Effector memory CD8-positive, alpha-beta T cell (primary cell): ENCODE measurements at places on chromosomes 3 and 15.

DNA sequence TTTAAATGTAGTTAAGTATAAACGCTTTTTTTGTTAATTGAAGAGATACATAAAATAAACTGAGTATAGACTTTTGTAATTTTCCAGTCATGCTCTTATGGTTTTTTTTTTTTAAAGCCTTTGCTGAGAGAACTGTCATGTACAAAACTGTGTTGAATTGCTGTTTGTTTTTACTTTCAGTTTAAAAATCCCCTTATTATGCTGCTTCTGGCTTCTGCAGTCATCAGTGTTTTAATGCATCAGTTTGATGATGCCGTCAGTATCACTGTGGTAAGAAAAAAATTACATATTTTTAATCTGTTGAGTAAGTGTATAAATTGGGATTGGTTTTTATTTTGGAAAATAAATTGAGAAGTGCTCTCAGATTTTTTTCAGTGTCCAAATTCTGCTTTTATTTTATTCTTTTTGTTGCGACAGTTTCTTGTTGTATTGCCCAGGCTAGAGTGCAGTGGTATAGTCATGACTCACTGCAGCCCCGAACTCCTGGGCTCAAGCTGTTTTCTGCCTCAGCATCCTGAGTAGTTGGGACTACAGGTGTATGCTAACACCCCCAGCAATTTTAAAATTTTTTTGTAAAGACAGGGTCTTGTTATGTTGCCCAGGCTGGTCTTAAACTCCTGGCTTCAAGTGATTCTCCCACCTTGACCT, 40.7 kb downstream of the ATP2C1 start:
- no peak for DNase-seq

DNA sequence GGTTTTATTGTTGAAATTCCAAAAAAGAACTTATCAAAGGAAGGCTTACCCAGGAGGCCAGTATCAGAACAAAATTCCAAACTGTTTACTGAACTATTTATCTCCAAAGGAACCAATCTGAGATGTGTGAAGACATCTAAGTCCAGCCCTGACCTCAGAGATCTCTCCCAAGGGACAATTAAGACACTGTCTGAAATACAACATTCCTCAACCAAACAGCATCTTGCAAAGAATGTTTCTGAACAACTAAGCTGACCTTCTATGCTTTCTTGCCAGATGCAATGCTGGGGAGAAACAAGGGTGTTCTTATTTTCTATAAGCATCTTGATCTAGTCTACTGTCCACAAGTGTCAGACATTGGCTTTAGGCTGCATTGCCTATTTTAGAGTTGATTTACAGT, 13.6 kb downstream of the PDZRN3 start:
- DNase-seq: no peak

DNA sequence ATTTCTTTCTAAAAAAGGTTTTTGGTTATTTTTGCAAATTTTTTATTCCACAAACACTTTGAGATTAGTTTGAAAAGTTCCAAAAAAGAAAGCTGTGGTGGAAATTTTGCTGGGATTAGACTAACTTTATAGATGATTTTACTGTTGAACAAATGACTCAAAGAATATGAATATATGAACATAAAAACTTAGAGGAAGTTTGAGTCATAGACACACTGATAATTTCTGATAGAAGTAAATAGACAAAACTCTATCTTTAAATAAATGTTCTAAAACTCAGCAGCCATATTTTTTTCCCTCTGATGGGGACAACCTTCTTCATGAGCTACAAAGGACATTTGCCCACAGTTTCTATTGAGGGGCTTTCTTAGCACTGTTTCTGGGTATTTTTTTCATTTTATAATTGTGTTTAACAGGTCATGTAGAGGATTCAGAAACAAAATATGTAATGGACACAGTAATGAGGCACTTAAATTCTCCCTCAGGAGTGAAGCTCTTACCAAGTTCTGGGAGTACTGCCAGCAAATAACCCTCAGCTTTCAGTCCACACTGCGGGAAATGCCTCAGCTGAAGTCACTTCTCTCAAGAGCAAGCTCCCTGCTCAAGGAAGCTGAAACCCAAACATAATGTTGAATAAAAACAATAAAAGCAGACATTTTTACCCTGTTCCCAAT, 157.6 kb downstream of the NFKBIZ start:
- DNase-seq: no peak

GRCh38 chr3:15989419-15989818, 185.1 kb upstream of the GALNT15 start:
- DNase-seq: no peak

- DNase-seq: no peak
Observed at GRCh38 chr3:141368925-141369794, 856 bp downstream of the ZBTB38 start.

GRCh38 chr3:153553605-153553945, 391.5 kb downstream of the RAP2B start:
- DNase-seq: no peak

- DNase-seq: no peak
Observed at GRCh38 chr3:37545479-37545878, 316.2 kb upstream of the CTDSPL start.

DNA sequence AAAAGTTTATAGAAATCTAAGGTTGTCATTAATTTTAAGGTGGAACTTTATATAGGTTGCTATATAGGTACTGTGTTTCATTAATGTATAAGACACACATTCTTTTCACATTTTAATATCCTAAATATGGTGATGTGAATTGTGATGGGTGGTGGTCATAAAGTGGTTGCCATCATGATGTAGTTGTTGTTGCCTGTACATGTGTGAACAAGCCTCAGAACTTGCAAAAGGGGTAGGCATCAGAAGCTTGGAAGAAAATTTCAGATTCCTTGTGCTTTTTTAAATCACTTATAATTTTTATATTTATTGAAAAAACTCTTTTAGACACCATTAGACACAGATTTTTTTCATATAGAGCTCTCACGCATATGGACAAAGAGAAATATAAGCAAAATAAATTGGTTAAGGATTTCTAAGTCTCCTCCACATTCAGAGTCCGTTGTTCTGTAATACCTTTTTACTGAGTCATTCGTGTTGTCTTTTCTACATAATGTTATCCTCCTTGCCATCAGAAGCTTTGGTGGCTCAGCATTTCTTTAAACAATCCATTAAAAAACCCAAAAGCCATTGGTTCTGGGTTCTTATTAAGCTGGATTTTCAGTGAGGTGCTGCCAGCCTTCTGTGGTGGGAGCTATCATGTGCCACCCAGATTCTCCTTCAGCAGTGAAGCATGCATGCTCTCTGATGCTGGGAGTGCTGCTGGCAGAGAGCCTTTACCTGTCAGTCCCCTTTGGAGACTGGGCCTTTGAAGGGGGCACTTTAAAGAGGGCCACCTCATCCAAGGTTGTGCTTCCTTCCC, 140.4 kb upstream of the GALNT15 start:
- DNase-seq: no peak
